Activated CD4-positive, alpha-beta memory T cell treated with anti-CD3 and anti-CD28 coated beads for 36 hours (primary cell): ENCODE measurements at places on chromosomes 5 and 9. TPM values are rescaled to one million over a fixed set of nuclear protein-coding genes. Genes with fewer than 3 reads are reported as not detected.

- no peaks in the 10 kb centered on the region for H3K27me3 ChIP-seq
- no peaks in the 10 kb centered on the region for H3K4me1 ChIP-seq
- H3K36me3 ChIP-seq, result no peaks in the 10 kb centered on the region
- no peak overlapping the region for H3K4me3 ChIP-seq
- H3K27ac ChIP-seq, result no peak overlapping the region
- DNase-seq, result no peak
Observed at GRCh38 chr9:109133533-109133932, 13.8 kb upstream of the TMEM245 start.

DNA sequence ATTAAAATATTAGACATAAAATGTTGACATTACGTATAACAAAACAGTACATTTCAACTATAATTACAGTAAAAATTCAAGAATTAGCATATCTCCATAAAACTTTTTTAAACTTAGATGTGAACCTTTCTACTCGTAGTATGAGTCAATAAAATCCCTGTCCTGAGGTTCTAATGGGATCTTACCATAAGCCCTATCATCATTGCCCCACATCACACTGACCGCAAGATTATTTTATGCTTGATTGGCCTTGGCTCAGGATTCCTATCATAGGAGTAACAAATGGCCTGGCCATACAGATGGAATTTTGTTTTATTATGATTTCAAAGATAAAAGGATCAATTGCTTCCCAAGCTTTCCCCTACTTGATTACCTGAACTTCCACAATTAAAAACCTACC, 238.3 kb downstream of the MEF2C start:
- H3K4me1 ChIP-seq, result no peaks in the 10 kb centered on the region
- peaks cover 10% of the 10 kb centered on the region for H3K27me3 ChIP-seq
- DNase-seq, result no peak
- no peak overlapping the region for H3K4me3 ChIP-seq
- no peaks in the 10 kb centered on the region for H3K36me3 ChIP-seq
- H3K27ac ChIP-seq, result no peak overlapping the region

DNA sequence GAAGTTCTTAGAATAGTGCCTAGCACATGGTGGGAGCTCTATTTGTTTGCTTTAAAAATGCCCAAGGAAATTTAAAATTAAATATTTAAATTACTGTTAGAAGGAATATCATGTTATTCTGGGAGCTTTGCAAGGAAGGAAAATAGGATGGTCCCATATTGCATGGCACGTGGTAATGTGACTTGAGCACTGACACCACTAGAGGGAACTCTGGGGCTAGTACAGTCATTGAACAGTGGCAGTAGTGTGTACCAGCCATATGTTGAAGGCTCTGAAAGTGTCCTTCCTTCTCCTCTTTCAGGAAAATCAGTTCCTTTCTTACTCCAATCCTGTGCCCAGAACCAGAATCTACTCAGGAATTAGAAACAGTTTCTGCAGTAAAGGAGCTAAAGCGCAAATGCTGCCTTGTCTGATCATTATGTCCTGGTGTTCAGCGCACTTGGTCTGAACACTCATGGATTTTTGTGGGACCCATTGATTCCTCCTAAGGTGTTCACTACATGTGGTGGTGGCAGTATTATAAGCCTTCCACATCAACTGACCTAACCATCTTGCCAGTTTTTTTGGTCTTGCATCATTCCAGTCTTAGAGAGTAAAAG, 54.1 kb downstream of the GDA start:
- H3K36me3 ChIP-seq, result no peaks in the 10 kb centered on the region
- DNase-seq, result no peak
- H3K4me3 ChIP-seq, result no peak overlapping the region
- peaks cover 2% of the 10 kb centered on the region for H3K27me3 ChIP-seq

- no peak overlapping the region for H3K27ac ChIP-seq
- peaks cover 8% of the 10 kb centered on the region for H3K27me3 ChIP-seq
- H3K4me1 ChIP-seq, result peaks cover 43% of the 10 kb centered on the region
- DNase-seq, result no peak
Observed at GRCh38 chr9:114677418-114677817, 4.6 kb downstream of the TEX48 start.

- H3K27me3 ChIP-seq, result no peaks in the 10 kb centered on the region
- no peak overlapping the region for H3K4me3 ChIP-seq
- H3K4me1 ChIP-seq, result peaks cover 9% of the 10 kb centered on the region
- H3K36me3 ChIP-seq, result peaks cover 6% of the 10 kb centered on the region
Observed at GRCh38 chr9:110131499-110131898, 76.5 kb downstream of the C9orf152 start.

DNA sequence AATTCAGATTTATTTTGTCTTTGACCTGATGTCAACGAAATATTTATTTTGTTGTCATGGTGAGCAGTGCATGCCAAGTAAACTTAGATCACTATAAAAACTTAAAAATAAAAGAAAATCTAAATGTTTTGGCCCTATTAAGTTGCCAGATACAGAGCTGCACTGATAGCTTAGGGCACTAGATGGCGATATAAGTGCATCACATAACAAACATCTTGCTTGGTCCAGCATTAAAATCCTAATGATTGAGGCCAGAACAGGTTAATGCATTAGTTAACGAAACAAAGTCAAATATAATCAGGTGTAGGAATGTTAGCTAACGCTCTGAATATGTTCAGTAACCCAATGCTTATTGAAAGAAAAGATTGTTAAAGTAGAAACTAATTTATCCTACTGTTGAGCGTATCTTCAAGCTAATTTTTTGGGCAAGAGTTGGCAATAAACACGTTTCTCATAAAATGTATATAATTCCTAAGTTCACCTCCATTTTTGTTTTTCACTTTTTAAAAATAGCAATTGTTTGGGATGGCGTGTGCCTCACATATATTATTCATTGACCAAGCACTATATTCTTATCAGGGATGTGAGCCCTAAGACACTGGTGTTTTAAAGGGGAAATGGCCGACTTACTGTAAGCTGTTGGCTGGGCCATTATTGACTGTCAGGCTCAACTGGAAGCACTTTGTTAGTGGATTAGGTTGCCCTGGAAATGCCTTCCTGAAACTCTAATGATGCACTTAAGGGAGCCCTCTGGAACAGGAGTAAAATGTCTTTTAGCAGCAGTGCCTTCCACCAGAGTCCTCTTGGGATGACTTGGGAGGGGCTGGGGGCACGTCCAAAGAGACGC, 33.3 kb downstream of the KCTD16 start:
- H3K27me3 ChIP-seq, result peaks cover 45% of the 10 kb centered on the region
- peaks cover 19% of the 10 kb centered on the region for H3K4me1 ChIP-seq
- H3K36me3 ChIP-seq, result no peaks in the 10 kb centered on the region
- no peak overlapping the region for H3K27ac ChIP-seq

DNA sequence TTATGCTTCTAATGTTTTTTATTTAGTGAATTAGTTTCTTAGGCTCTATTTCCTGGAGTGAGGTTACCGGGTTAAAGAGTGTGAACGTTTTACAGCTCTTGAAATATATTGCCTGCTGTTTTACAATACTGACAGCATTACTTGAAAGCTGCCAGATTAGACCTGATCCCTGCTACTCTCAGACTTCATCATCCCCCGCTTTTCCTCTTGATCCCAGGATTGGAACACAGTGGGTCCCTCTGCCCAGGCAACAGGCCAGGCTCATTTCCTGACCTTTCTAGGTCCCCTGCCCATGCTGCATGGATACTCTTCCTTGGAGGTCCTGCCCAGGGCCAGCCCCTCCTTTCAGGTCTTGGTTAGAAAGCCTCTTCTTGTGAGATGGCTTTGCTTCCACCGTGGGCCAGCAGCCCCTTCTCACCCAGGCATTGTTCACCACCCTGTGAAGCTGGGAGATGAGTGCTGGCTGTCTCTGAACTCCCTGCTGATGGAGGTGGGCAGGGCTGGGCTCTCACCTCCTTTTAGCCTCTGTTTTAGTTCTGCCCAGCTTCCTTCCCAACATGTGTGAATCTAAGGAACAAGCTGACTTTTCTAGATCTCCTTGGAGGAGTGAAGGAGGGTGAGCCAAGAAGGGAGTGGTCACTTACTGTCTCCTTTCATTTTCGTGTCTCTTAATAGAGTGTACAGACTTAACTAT, 15.5 kb upstream of the FAM120AOS start:
- peaks cover 64% of the 10 kb centered on the region for H3K4me1 ChIP-seq
- no peak for DNase-seq
- peaks cover 17% of the 10 kb centered on the region for H3K36me3 ChIP-seq
- no peak overlapping the region for H3K4me3 ChIP-seq

DNA sequence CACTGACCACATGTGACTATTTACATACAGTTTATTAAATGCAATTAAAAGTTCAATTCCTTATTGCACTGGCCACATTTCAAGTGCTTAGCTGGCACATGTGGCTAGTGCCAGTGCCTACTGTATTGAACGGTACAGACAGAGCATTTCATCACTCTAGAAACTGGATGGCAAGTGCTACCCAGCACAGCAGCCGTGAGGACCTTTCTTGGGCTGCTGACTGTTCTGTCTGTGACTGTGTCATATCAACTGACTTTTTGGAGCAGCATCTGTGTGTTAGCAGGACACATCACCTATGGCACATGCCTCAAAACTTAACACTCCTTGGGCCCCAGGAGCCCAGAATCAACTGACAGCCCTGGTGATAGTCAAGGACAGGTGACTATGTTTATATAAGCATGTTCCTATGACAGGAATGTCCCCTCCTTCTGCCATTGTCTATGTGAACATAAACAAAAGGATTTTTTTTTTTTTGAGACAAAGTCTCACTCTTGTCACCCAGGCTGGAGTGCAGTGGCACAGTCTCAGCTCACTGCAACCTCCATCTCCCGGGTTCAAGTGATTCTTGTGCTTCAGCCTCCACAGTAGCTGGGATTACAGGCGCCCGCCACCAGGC, 8.9 kb downstream of the IRF1 start:
- H3K4me1 ChIP-seq, result peaks cover 79% of the 10 kb centered on the region
- peak overlapping the region; percentile 80 for H3K27ac ChIP-seq
- H3K36me3 ChIP-seq, result peaks cover 40% of the 10 kb centered on the region
- no peaks in the 10 kb centered on the region for H3K27me3 ChIP-seq
- H3K4me3 ChIP-seq, result no peak overlapping the region
- peak; percentile 50 for DNase-seq

Gene MARVELD2
- 0.40 TPM for total RNA-seq

Gene REEP2
- 10.9 TPM for total RNA-seq

Gene TBC1D2
- 5.2 TPM for total RNA-seq

Gene FBP2
- not detected for total RNA-seq

Gene RMND5B
- total RNA-seq, result 34.9 TPM
